Activated CD4-positive, CD25-positive, alpha-beta regulatory T cell treated with anti-CD3 and anti-CD28 coated beads, Interleukin-2, amount 50 U/mL, for 24 hours (primary cell): ENCODE measurements at places on chromosomes 4 and X.

DNA sequence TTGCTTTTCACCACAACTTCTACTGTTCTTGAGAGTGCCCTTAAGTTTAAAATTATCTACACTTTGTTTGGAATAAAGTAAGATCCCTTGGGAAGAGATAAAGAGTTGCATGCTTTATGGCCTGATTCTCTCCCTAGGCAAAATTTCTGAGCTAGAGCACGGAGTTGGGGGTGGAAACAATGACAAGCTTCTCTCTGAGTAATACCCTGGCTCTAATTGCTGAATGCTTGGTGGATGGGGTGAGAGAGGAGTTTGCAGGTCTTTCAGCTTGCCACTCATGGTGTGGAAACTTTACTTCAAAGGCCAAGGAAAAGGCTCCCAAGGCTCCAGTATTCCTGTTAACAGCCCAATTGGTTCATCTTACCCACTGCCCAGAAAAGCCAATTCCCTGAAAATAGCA is 26.1 kb upstream of the PRDM8 start:
- ATAC-seq, result peak; percentile 14

GRCh38 chr4:26171941-26172340 is 148.9 kb upstream of the RBPJ start:
- no peak for ATAC-seq

GRCh38 chr4:73707918-73708577 is 32.3 kb upstream of the CXCL8 start:
- ATAC-seq, result no peak

GRCh38 chr4:137528673-137529072 is 3.6 kb downstream of the PCDH18 start:
- ATAC-seq, result no peak

- no peak for ATAC-seq
Observed at GRCh38 chrX:1167466-1167865, 45.0 kb downstream of the CRLF2 start.

DNA sequence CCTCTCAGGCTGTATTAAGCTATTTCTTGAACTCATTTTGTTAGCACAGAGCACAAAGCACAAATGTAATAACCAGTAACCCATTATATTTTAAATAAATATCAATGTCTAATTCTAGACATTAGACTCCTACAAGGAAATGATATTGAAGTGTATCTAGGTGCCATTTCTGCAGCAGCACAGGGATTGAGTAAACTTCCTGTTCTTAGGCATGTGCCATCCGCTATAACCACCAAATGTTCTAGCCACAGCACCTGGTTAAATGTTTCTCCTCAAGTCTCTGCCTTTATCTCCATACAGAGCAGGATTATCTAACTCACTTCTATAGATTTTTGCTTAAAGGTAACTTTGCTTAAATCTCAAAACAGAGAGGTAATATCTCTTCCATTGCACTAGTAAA is 51.4 kb downstream of the SGMS2 start:
- no peak for ATAC-seq

- no peak for ATAC-seq
Observed at GRCh38 chr4:1575418-1576303, 108.5 kb downstream of the FAM53A start.

DNA sequence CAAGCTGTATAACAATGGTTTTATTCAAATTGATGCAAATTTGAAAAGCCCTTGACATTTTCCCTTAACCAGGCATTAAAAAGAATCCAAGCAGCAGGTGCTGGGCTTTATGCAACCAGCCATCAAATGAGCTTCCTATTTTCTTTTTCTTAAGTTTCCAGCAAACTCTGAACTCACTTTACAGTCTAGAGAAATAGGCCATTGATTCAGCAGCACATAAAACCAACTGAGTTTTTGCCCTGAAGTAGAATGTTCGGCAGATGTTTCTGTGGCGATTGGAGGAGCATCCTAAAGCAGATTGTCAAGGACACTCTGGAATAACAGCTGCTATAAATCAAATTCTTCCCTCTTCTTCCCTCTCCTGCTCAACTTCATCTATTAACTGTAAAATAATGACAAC is 582.8 kb upstream of the CPEB2 start:
- ATAC-seq, result no peak

DNA sequence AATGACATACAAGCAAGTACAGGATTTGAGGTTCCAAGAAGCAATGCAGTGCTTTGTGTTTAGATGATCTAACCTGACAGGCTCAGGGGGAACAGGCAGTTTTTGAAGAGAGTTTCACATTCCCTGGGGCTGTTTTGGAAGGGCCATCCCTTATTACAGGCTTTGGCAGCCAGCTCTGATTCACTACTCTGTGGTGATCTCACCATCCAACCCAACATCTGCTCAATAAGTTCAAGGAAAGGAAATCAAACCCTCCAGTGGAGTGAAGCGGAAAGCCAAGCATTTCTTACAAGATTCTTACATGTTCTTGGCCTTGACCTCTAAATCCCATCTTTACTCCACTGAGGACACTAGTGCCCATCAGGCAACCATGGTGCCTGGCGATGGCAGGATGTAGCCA is 7.5 kb downstream of the IDS start:
- ATAC-seq, result no peak

DNA sequence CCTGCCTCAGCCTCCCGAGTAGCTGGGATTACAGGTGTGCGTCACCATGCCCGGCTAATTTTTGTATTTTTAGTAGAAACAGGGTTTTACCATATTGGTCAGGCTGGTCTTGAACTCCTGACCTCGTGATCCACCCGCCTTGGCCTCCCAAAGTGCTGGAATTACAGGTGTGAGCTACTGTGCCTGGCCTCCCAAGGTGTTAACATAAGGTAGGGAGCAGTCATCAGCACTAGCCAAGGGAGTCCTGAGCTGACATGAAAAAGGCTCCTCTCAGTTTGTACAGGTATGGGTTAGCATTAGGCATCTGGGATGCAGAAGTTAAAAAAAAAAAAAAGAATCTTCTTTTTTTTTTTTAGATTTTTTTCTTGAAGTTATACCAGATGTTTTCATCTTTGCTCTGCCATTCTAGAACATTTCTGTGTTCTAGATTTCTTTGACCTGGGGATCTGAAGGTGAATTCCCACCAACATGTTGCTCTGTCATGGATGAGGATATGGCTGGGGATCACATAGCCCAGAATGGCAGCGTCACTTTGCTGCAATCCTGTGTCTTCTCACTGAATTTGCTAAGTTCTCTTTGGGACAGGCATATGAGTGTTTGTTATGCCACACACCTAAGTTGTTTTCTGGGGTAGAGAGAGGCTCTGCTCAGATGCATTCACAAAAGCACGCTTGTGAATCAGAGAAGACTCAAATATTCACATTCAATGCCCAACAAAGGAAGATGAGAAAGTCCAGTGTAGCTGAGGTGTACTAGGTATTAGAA is 24.4 kb upstream of the PLA2G12A start:
- no peak for ATAC-seq

DNA sequence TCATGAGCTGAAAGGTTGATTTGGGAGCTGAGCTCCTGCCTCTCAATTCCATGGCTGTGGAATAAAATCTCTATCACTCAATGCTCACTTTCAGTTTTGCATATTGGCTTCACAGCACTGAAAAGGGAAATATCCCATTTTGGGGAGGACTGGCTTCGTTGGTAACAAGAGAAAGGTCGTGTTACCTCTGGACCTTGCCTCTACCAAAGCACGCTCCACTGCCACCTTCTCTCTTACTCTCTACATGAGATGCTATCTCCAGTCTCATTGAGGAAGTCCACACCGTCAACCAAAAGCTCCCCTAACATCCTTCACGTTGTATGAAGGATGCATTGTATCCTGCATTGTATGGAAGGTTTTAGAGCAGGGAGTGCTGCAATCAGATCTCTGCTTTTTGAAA is 195.0 kb upstream of the LDB2 start:
- no peak for ATAC-seq

- no peak for ATAC-seq
Observed at GRCh38 chrX:11472381-11472780, 179.2 kb downstream of the AMELX start.

GRCh38 chr4:68182382-68182820 is 52.7 kb upstream of the TMPRSS11F start:
- no peak for ATAC-seq

DNA sequence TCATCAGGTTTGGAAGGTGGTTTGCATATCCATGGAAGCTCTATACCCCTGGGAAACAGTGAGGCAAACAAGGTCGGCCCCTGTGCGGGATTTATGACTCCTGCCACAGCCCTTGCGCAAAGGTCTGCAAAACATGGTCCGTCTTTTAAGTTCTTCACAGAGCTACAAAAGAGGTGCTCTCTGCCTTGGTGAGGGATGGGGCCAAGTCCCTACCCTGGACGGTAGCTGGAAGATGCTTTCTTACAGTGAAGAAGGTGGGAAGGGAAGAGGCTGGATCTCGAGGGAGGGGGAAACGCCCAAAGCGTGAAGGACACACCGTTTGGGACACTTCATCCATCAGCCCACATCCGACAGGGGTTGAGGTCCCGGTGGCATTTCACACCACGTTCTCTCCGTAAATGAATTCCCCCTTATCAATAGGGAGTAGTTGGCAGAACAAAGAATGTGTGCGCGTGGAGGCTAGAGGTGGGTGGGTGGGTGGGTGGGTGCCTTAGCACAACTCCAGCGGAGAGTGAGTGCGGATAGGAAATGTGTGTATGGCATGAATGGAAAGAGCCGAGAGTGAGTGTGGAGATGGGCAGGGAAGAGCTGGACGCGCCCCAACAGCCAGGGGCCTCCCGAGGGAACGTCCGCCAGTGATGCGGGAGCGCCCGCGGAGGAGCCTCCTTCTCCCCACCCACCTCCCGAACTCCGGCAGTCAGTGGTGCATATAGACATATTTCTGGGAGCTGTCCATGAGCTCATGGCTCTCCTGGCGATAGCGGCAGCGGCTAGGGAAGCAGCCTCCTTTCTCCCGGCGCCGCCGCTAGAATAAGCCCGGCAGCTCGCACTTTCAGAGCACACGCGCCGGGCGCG is 68.3 kb downstream of the LARP7 start:
- no peak for ATAC-seq

DNA sequence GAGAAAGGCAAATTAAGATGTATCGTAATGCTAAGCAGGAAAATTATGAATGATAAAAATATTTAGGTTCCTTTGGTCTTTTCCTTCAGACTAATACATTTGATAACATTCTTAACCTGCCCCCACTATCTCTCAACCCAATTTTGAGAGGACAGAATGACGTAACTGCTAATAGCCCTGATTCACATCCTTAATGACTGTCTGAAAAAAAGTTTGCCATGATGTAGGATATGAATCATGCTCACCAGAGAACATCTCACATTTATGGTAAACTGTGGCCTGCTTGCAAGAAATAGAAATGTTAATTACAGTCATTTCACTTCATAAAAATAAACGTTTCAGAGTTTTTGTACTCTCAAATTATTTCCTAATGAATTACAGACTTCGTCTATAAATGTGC is 128.0 kb upstream of the VEGFC start:
- no peak for ATAC-seq

- ATAC-seq, result no peak
Observed at GRCh38 chrX:46209768-46210167, 335.5 kb downstream of the ZNF674 start.

DNA sequence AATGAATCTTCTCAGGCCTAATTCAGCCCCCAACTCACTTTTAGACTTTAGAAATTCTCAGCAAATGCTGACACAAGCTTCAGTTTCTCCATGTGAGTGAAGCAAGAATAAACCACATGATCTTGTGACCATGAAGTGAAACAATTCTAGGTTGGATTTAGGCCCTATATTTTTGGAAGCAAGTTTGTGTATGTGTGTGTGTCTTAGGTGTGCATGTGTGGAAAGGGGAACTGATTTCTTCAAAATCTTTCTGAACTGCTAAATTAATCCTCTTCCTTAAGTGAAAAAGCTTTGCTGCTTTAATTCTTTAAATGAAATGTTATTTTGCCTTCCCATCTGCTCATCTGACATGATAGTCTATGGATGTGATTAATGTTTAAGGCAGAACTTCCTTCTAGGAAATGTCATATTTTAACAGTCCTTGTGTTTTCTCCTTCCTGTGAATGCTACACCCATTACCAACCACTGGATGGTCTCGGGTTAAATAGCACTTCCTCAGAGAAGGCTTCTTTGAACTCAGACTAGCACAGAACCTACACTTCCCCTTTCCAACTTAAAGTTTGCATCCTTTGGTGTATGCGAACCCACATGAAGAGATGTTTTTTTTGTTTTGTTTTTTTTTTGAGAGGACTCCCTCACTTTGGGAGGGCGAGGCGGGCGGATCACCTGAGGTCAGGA is 1.2 kb upstream of the TMEM144 start:
- ATAC-seq, result no peak

DNA sequence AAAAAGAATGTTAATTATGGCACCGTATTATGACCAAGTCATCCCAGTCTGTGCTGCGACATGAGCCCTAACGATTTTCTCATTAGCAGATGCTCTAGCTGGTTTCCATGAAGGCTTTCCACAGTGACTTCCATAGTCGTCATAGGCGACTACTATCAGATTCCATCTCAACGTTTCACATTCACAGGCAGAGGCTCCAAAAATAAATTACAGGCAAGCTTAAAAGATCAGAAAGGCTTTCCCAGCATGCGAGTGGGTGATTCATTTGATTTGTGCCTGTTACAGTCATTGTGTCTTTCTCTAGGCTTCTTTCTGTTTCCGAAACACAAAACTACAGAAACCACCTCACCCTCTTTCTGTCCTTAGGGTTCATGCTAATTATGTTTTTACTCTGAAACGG is 43.2 kb downstream of the PALLD start:
- peak; percentile 10 for ATAC-seq

GRCh38 chrX:47206316-47206715 is 12.2 kb upstream of the CDK16 start:
- ATAC-seq, result no peak

GRCh38 chrX:153934762-153935325 is at the start of gene NAA10:
Gene NAA10, minus strand, starts transcription at chrX:153935037. Its CDS starts 133 bp downstream, at chrX:153934904.
- ATAC-seq, result peak; percentile 93

- no peak for ATAC-seq
Observed at GRCh38 chr4:41512596-41512995, 25.4 kb upstream of the LIMCH1 start.

DNA sequence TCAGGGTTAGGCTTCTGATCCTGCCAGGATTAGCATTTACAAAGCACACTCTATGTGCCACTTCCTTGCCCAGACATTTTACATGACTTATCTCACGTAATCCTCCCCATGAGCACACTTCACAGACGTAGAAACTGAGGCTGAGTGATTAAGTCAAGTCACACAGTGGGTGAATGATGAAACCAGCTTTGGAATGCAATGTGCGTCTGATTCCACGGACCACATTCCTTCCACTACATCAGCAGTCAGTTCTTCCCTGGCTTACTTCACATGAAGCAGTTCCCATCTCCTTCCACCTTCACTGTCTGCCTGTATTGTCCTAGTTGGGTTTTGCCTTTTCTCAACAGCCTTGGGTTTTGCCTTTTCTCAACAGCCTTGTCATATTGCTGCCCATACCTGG is 134.3 kb upstream of the PPARGC1A start:
- no peak for ATAC-seq

- no peak for ATAC-seq
Observed at GRCh38 chr4:72974694-72975487, 94.6 kb downstream of the COX18 start.

DNA sequence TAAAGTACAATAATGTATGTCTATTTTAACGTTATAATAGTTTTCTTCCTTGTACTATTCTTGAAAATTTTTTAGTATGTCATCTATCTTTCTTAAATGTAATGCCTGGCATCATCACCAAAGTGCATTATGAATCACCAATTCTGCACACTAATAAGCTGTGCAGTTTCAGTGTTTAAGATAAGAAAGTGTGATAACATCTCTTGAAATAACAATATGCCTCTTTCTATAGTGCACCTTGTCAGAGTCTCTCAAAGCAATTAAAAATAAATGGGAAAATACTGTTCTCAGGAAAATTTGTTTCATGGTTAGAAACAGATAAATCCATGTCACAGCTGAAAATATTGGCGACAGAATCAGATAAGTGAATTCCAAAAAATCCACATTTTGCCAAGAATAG is 457.4 kb upstream of the PCDH10 start:
- ATAC-seq, result no peak

- no peak for ATAC-seq
Observed at GRCh38 chr4:149711593-149712365, 103.9 kb downstream of the IQCM start.
